ENCODE measurements at places on chromosomes 1 and 21.

- no peak for DNase-seq
Measured at GRCh38 chr1:28807046-28807445, 4.9 kb upstream of the OPRD1 start.

DNA sequence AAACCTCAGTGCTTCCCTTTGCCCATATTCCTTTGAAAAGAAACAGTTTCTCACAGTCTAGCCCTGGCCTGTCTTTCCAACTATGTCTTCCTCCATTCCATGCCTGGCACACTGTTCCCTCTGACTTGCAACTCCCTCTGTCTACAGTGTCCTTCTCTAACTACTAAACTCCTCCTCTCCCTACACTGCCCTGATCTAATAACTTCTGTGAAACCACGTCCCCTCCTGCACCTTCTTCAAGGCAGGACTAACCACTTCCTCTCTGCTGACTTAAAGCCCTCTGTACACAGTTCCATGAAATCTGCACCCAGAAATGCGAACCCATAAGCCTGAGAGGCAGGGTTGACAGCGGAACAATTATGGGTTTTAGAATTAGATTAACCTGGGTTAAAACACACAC is 62.2 kb upstream of the ATP1B1 start:
- DNase-seq: no peak

GRCh38 chr21:36129219-36129618 is 5.7 kb upstream of the CBR3 start:
- no peak for DNase-seq

GRCh38 chr1:111654839-111655238 is 35.2 kb downstream of the RAP1A start:
- no peak for DNase-seq

- no peak for DNase-seq
Measured at GRCh38 chr1:207349979-207350378, 28.5 kb downstream of the CD55 start.

GRCh38 chr1:89974696-89975470 is 20.0 kb upstream of the ZNF326 start:
- DNase-seq: no peak

- DNase-seq: no peak
Measured at GRCh38 chr1:147612366-147612765, 58.0 kb downstream of the ACP6 start.

DNA sequence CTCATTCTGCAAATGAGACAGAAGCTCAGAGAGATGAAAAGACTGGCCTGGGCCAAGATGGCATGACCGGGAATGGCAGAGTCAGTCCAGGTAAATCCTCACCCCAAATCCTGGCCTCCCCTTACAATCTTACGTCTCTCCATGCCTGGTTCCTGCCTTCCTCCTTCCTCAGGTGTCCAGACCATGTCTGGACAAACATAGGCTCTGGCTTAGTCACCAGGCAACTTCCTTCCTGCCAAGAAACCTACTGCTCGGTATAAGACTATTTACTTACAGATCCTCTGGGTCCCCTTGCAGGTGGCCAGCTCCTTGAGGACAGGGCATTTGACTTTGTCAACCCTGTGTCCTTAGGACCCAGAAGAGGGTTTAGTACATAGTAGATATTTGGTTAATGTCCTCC is 69.4 kb upstream of the ROR1 start:
- DNase-seq: no peak

DNA sequence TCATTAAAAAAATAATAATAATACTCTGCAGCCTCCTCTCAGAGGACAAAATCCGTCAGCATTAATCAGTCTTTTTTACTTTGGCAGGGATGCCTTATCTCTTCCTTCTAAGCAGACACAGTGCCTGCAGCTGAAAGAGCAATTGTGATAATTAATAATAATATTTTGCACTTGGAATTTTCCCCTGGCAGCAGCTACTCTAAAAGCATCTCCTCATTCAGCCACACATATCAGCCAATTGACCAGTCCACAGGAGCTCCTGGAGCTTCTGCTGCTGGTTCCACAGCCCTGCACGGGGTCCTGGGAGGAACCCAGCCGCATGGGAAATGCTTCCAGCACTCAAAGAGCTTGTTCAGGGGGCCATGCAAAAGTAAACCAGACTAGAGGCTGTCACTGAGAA is 31.0 kb upstream of the VWA5B1 start:
- DNase-seq: no peak

GRCh38 chr1:207971331-207972219 is 60.6 kb upstream of the CD34 start:
- no peak for DNase-seq

DNA sequence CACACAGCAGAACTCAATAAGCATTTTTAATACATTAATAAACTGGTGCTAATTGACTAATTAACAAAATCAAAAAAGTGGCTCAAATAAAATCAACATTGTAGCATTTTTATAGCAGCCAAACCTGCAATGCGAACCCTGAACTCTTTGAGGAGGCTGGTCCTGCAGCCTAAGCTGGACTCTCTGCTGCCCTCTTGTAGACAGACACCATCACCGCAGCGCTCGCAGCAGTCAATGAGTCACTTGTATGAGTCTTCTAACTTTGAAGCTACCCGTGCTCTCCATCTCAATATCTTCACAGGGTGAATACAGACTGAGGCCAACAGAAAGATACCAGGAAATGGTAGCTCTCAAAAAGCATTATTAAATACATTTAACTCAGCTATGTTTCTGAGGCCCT is 9.7 kb upstream of the KRTAP7-1 start:
- DNase-seq: no peak

DNA sequence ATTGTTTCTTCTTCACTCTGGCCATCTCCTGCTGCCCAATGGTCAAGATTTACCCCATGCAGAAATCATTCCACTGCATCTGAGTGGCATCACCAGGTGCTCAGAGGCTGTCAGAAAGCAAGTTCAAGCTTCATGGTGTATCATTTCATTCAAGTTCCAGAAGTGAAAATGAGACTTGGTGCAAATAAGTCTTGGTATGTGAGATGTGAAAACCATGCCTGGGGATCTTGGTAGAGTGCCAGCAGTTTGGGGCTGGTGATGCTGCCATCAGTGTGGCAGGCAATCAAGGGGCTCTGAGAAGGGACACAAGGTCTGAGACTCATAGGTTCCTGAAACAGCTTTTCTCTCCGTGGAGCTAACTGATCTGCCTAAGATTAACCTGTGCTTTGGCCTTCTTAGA is 52.0 kb downstream of the CD2 start:
- DNase-seq: no peak

- no peak for DNase-seq
Measured at GRCh38 chr1:24992124-24992760, 62.2 kb upstream of the RUNX3 start.

- no peak for DNase-seq
Measured at GRCh38 chr21:26408511-26408910, 164.6 kb downstream of the CYYR1 start.

Measured in stimulated activated CD8-positive, alpha-beta memory T cell treated with anti-CD3 and anti-CD28 coated beads, Interleukin-4, amount 100 ng/mL, for 1 hour (primary cell).